Fibroblast of skin of back (primary cell): ENCODE measurements at places on chromosomes 3 and 15.

DNA sequence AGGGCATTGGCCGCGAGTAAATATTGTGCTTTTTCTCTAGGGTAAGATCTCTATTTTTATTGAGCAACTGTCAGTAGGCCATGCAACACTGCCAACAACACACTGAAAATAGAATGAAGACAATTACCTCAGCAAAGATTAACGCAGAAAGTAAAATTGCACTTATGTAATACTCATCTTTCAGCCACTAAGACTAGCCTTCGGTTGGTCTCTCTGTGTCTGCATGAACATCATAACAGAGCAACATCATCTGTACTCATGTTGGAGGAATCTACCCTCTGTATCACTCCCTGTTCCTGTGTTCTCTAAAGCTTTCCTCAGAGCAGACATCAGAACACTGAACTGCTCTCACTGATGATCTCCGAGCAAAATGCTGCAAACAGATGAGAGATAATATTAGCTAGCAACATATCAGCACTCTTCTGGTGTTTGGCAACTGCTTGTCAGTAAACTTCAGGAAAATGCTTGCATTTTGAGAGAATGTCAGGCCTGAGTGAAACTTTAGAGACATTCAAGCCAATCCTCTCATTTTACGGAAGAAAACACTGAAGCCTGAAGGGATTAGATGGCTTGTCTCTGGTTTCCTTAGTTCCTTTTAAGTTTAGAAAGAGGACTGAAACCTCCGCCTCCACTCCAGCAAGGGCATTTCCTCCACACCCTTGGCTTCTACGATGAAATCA is 8.4 kb upstream of the LRRC3B start:
- no peak for DNase-seq

DNA sequence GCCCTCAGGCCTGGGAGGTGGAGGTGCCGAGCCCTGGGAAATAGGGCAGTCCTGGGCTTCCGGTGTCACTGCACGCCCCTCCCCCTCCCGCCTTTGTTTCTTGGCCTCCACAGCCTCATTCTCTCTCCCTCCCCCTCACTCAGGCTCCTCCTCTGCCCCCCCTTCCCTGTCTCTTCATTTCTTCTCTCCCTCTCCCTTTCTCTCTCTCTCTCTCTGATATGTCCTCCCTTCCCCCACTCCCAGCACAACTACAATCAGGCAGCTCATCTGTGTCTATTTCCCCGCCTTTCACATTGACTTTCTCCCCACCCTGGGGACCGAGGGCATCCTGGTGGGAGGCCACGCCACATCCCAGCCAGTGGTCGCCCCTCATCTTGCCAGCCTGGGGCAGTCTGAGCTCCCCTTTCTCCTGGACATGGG is 40.2 kb downstream of the IDH2 start:
- peak; percentile 35 for DNase-seq

GRCh38 chr15:23038726-23039142 is 635 bp downstream of the TUBGCP5 start:
- DNase-seq, result peak; percentile 58

DNA sequence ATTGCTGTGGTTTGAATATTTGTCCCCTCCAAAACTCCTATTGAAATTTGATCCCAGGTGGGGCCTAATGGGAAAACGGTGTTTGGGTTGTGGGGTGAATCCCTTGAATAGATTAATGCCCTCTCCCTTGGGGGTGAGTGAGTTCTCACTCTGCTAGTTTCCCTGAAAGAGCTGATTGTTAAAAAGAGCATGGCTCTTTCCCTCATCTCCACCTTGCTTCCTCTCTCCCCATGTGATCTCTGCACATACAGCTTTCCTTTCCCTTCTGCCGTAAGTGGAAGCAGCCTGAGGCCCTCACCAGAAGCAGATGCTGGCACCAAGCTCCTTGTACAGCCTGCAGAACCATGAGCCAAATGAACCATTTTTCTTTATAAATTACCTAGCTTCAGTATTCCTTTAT is 394.9 kb upstream of the WNT5A start:
- DNase-seq, result no peak

DNA sequence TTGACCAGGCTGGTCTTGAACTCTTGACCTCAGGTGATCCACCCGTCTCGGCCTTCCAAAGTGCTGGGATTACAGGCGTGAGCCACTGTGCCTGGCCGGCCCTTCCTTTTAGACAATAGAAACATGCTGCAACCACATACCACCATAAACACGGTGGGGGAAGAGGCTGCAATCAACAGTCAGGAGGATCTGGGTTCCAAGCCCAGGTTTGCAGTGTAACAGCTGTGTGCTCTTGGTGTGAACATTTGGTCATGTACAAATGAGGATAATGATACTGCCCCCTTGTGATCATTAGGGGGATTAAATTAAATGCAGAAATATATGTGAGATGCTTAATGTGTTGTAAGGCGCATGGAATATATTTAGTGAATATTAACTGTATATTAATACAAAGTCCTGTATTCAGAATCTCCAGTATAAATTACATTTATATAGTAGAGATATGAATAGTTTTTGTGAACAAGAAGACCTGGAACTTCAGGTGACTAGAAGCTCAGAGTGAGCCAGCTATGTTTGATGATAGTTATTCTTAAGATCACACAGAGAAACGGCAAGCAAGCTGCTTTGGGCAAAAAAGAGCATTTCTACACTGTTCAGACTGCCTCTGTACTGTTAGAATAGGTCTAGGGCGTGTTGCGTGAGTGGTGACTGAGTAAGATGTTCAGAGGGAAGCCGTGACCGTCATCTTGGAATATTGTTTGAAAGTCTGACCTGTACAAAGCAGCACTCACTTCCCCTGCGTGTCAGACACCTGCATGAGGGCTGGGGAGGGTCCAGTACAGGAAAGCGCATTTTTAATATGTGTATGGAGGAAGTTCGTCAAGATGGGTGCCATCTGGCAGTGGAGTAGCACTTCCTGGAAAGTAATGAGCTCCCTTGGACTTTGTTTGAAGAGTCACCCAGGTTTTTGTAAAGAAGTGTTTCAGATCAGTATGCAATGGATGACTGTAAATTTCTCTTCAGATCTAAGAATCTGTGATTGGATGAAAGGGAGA is 125.8 kb downstream of the PGPEP1L start:
- peak; percentile 74 for DNase-seq

DNA sequence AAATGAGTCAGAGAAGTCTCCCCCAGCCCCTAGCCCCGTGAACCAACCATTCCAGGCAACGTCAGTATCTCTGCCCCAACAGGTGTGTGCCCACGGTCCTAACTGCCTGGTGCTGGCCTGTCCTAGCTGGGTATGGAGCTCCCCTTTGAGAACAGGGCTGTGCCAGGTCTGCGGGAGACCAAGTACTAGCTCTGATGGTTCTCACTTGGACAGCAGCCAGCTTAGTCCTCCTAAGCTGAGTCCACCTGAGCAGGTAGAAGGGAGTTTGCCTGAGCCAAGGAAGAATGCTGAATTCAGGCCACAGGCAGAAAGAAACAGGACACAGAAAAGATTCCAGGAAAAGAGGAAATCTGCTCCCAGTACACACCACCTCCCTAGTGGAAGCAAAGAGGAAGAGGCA is 33.1 kb upstream of the PARL start:
- DNase-seq, result no peak

DNA sequence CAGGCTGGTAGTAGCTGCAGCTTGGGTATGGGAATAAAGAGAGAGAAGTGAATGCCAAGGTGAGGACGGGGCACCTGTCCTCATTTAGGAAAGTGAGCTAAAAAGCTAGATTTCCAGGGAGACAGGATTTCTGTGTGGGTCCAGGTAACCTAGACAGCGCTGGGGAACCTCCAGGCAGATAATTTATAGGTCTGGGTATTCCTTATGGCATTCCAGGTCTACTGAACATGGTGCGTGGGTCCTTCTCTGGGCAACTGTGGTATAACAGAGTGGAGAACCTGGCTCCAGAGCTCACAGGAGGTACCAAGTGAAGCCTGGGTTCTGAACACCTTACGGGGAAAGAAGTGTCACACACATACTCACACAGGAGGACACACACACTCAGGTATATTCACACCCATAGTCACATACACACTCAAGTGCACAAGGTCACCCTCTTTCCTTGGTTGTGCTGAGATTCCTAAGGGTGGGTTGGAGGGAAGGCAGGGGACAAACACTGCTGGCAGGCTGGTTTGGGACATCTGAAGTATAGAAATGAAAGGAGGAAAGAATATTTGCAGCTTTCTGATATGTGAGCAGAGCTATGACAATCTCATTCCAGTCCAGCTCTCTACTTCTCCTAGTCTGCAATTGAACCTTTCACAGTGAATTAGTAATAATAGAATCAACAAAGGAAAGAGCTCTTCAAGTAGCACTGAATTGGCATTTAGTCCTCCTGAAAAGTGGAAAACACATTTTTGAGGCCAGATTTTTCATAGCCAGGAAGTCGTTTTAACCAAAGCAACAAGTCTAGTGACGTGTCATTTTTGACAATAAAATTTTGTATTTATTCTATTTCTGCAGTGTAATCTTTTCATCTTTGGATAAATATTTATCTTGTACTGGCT is 37.4 kb upstream of the ITGA11 start:
- DNase-seq, result peak; percentile 88

DNA sequence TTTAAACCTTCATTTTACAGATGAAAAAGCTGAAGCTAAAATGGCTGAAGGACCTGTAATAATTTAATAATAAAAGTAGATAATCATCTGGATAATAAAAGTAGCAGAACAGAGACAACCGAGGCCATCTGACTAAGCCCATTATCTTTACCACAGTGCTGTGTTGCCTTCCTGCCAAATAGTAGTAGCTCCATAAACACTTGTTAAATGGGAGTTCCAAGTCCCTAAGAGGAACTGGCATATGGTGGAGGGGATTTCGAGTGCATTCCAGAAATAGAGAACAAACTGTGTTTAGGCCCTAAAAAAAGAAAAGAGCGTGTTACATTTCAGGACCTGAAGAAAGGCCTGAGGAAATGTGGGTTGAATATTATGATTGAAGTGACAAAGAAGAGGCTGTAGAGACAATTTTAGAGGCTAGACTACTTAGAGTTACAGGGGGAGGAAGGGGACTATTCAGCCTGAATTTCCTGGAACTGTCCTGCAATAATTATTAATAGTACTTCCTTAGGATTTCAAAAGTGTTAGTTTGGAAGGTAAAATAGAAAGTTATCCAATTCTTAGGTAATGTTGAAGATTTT is 424.3 kb downstream of the ROBO2 start:
- no peak for DNase-seq

- no peak for DNase-seq
These were observed 620 bp upstream of the UBR1 start for GRCh38 chr15:43106486-43106829.
